ENCODE measurements at places on chromosomes 13 and 19. TPM values are rescaled to one million over a fixed set of nuclear protein-coding genes. Genes with fewer than 3 reads are reported as not detected.

DNA sequence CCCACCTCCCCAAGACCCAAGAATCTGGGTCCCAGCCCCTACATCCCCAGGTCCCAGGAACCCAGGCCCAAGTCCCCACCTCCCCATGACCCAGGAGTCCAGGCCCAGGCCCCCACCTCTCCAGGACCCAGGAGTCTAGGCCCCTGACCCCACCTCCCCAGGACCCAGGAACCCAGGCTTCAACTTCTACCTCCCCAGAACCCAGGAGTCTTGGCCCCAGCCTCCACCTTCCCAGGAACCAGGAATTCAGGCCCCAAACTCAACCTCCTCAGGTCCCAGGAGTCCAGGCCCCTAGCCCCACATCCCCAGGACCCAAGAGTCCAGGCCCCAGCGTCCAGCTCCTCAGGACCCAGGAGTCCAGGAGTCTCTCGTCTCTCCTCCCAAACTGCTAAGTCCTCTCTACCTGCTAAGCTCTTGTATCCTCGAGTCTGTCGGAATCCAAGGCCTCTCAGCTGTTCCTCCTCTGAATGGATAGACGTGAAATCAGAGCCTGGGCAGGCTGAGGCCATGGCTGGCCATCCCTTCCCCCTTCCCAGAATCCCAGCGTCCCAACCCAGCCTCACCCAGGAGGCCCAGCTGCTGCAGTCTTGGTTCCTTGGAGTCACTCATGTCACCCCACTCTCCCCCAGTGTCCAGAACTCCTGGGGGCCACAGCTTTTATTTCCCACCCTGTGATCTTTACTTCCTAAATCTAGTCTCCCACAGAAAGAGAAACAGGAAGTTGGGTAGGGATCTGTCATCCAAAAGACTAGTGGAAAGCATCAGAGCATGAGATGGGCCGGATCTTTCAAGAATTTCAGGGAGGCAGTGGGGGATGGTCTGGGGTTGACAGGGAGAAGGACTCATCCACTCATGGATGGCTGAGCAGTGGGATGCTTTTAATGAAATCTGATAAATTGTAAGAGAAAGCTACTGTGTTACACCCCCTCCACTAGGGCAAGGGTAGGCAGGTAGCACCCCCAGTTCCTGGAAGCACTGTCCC, at the start of gene CD209:
Gene CD209, minus strand, starts transcription at position 632 of the 982 bp plus-strand sequence. Its CDS starts 23 bp downstream, at position 609.
- DNase-seq, result no peak

DNA sequence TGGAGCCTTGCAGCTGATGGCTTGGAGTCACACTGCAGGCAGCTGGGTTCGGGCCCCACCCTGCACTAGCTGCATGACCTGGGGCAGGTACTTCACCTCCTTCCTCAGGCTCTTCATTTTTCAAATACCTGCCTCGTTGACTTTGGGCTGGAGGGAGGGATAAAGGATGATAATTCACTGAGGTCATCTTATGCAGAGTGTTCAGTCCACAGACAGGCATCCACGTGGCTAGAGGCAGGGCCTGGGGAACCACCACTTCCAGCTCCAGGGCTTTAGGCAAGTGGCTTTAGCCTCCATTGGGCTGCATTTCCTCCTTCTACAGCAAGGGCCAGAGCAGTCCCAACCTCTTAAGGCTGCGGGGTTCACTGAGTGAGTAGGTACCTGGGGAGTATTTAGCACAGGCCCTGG, 84.8 kb downstream of the SIPA1L3 start:
- no peak for DNase-seq

GRCh38 chr19:9342610-9343304, 18.8 kb downstream of the ZNF559 start:
- no peak for DNase-seq

DNA sequence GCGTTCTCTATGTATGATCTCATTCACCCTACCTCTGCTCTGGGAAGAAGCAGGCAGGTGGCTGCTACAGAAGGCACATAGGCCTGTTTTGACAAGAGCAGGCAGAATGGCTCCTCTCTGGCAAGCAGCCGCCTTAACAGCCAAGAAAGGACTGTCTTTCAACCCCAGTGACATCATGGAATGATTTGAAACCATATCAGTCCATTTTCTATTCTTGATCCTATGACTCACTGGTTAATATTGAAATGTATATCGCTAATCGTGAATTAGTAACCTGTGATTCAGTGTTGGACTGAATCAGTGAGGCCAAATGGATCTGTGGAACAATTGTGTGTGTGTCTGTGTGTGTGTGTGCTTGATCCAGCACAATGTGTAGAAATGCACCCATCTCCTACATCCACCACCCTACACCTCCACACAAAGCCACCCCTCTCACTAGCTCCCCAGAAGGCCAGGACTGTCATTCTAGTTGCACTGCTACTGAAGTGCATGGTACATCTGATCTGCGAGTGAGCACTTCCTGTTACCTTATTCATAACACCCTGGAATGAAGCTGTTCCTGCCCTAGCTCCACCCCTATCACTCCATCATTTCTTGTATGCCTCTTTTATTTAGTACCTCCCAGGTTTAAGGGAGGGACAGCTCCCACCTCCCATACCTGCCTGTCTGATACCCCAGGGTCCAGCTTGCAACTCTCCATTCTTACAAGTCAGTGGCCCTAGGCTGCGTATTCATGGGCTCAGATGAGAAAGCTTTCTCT, 460.0 kb downstream of the FOXO1 start:
- no peak for DNase-seq

GRCh38 chr19:1896508-1896907, 8.7 kb upstream of the ADAT3 start:
- no peak for DNase-seq

The DIAPH3 gene
- polyA plus RNA-seq, result 6.5 TPM

The CEACAM7 gene
- polyA plus RNA-seq, result not detected

The GNG7 gene
- 2.4 TPM for polyA plus RNA-seq

DNA sequence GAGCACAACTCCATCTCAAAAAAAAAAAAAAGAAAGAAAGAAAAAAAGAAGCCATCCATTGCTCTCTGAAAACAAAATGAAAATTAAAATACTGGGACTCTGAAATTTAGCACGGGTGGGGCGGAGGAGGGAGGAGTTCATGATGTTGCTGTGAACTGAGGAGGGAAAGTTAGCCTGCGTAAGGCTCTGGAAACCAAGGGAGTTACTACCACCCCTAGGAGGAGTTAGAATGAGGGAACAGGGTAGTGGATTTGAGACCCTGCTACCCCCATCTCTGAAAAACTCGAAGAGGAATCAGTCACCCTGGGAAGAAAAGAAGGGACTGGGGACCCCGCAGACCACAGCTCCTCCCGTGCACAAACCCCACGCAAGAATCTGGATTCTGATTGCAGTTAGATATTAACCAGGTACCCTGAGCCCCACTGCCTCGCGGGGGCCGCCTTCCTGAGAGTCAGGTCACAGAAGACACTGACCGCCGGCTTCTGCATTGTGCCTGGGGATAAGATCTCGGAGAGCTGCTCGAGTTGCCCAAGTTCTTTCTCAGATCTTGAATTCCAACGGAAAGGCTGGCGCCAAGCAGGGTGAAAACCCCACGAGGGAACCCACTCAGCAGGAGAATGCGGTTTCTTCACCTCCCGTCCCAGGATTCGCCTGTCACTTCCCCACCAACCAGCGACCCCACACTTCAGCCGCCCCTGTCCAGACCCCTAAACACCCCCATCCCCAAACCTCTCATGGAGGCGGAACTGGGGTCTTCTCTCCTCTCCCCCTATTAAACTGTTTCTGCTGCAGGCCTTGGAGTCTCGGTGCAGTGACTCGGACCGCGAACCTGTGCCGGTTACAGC, 870 bp downstream of the ZNF442 start:
- DNase-seq, result no peak

The PLIN5 gene
- 2.9 TPM for polyA plus RNA-seq

The SIAH3 gene
- 0.33 TPM for polyA plus RNA-seq

The FARSA gene
- polyA plus RNA-seq, result 42.6 TPM

The CEACAM3 gene
- polyA plus RNA-seq, result not detected

DNA sequence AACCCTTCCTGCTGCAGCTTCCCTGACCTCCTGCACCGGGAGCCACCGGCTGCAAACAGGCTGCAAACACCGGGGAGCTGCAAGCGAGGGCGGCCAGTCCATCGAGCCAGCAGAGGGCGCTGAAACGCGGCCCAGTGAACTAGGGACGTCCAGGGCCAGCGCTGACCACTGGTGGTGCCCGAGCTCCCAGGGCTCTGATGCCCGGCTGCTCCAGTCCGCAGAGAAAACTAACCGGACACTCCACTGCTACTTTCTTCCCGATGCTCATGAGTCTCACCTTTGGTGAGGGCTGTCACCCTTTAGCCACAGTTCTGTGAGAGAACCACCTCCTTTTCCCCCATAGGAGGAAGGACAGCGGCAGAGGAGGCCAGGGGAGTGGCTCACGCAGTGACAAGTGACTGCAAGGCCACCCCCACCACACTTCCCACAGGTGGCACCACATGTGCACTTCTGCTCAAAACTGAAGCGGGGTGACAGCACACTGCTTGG, 82.8 kb upstream of the MTIF3 start:
- DNase-seq, result peak; percentile 11

DNA sequence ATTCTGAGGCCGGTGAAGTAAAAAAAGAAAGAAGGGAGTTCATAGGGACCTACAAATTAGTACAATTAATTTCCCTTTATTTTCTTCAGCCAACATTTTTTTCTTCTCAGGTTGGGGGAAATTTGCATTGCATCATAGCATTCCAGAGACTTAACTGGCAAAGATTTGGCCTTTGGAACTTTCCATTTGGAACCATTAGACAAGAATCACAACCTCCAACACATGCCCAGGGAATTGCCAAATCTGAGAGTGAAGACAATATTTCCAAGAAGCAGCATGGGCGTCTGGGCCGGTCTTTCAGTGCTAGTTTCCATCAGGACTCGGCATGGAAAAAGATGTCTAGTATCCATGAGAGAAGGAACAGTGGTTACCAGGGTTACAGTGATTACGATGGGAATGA, 6.4 kb upstream of the ERCC5 start:
- no peak for DNase-seq

GRCh38 chr13:39531646-39532045, 71.3 kb downstream of the LHFPL6 start:
- no peak for DNase-seq

- no peak for DNase-seq
These were observed 47.1 kb downstream of the CAPN12 start for GRCh38 chr19:38697197-38697596.

- DNase-seq, result no peak
These were observed 5.3 kb upstream of the DPRX start for GRCh38 chr19:53626486-53626885.

GRCh38 chr19:17549085-17549740, 6.2 kb upstream of the COLGALT1 start:
- no peak for DNase-seq

DNA sequence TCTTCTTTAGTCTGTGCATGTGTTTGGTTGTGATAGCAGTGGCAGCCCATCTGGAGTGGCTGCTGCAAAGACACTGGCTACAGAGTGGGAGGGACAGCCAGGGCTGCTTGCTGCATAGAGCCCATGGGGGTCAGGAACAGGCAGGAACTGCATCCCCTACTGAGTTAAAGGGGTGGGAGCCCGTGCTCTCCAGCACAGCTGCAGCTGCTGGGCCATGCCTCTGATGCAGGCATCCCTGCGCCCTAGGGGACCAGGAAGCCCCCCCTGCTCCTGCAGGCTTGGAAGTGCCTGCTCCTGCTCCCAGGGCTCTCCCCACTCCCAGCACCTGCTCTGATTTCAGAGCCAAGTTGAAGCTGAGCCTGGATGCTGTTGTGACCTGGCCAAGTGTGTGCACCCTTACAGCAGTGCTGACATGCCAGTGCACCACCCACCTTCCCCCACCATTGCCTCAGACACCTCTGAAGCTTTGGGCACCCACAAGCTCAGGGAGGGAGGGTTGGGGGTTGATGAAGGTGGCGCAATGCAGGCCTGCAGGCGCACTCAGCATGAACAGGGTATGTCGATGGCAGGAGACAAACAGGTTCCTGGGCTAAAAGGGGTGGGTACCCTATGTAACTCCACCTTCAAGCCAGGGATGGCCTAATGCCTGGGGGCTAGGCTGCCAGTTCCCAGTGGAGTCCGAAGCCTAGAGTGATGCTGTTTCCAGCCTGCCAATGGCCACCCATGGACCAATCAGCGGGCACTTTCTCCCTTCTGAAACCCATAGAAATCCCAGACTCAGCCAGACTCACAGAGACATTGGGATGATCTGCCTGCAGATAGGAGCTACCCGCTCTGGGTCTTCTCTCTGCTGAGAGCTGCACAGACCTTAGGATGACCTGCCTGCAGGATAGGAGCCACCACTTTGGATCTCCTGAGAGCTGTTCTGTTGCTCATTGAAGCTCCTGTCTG, 919.9 kb upstream of the MIR17HG start:
- DNase-seq, result no peak

The PNMA8B gene
- polyA plus RNA-seq, result 2.5 TPM

The PRODH2 gene
- not detected for polyA plus RNA-seq

- no peak for DNase-seq
These were observed 212.8 kb downstream of the EFNB2 start for GRCh38 chr13:106322628-106323027.

The SIGLEC8 gene
- polyA plus RNA-seq, result not detected

DNA sequence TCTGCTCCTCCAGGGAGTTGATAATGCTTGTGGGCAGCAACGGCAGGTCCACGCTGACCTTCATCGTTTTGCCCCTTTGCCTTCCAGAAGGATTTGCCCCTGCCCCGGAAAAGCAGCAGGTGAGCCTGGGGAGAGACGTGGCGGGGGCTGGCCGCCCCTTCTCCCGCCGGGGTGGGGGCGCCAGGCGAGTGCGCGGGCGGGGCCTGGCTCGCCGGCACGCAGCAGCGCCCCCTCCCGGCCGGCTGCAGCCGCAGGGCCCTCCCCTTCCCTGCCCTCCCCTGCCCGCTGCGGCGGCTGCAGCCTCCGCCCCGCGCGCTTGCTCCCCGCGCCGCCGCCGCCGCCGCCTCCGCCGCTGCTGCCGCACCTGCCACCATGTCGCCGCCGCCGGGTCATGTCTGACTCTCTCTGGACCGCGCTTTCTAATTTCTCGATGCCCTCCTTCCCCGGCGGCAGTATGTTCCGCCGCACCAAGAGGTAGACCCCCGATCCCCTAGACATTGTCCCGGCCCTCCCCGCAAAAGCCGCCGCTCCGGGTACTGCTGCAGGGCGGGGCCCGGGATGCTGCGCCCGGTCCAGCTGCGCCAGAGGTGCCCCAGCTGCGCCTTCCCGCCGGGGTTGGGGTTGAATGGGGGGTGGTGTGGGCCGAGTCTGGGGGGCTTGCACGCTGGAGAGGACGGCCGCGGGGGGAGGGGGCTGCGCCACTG, at the start of gene MAST1:
Gene MAST1, plus strand, starts transcription at position 334 of the 704 bp plus-strand sequence. Its CDS starts 58 bp downstream, at position 392.
- DNase-seq, result no peak

GRCh38 chr19:2446381-2446780, 10.4 kb downstream of the LMNB2 start:
- DNase-seq, result no peak

DNA sequence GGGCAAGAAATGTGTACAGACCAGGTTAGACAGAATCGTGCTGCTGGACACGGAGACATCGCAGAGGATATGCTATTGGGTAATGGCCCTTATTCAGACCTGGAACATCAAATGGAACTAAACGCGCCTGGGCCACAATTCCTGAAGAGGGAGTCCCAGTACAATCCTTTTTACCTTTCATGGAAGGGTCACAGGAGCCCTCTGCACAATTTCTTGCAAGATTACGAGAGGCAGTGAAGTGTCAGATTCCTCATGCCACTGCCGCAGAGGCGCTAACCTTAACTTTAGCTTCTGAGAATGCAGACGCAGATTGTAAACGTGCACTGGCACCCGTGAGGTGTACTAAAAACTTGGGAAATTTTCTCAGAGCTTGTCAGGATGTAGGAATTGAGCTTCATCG, 18.1 kb downstream of the CLEC4M start:
- DNase-seq, result no peak

GRCh38 chr19:54561840-54562239, 11.8 kb upstream of the LILRA2 start:
- no peak for DNase-seq
